Uterus (tissue), 4 donors: ENCODE measurements at places on chromosomes 7 and 10. TPM values are rescaled to one million over a fixed set of nuclear protein-coding genes. Genes with fewer than 3 reads are reported as not detected.

The WDFY4 gene
- total RNA-seq, result 2.0 TPM

DNA sequence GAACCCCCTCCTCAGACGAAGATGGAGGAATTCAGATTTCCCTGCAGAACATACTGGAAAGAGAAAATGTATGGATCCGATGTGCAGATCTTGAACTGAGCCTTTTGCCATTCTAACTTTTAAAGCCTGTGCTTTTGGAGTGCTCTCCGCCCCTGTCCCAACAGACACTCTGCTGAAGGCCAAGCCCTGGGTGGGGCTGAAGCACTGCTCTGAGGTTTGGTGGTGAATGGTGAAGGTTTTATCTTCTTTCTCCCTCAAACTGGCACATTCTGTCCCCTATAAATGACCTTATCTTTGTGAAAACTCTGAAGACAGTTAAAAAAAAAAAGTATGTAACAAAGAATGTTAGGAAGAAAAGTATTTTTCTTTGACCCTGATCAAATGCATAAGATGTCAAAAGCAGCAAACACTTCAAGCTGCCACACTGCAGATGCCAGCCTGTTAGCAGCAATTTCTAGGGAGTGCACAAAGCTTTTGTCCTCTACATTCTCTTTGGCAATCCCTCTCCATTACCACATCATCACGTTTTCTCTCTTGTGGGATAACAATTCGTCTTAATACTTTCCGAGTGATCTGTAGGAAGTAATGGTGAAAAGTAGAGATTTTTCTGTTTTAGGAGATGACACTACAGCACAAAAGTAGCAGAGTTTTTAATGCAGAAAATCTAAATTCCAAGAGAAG, 137.3 kb upstream of the CCDC6 start:
- DNase-seq, result no peak
- no peaks in the 10 kb centered on the region for H3K36me3 ChIP-seq
- no peak overlapping the region for H3K4me3 ChIP-seq
- H3K27ac ChIP-seq, result no peak overlapping the region
- no peaks in the 10 kb centered on the region for H3K27me3 ChIP-seq

The KCNIP2 gene
- total RNA-seq, result not detected

DNA sequence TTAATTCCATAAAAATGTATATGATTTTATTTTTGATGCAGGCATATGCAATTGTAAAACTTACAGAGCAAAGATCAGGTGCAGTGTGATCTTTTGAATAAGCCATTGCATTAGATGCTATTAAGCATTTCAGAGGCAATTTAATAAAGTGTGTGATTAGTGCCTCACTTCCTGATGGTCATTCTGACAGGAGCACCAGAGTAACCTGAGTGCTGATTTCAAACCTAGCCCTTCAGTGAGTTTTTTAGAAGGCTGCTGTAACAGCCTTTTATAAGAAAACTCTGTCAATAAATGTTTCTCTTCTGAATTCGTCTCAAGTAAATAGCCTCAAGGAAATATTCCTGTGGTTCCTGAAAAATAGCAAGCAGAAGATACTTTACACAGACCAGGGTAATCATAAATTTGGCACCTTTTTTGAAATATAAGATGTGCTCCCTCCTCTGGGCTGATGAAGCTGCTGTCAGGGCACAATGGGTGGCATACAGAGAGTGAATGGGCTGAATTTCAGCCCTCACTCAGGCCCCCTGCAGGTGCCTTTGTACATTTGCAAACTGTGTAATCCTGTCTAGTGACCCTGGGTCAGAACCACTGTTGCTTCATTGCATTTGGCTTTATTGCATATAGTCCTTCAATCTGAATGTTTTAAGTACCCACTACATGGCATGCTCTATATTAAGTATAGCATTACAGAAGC, 193.7 kb upstream of the CSTF2T start:
- DNase-seq, result no peak
- H3K4me3 ChIP-seq, result no peak overlapping the region
- no peaks in the 10 kb centered on the region for H3K4me1 ChIP-seq
- H3K36me3 ChIP-seq, result no peaks in the 10 kb centered on the region
- no peak overlapping the region for H3K27ac ChIP-seq
- H3K27me3 ChIP-seq, result no peaks in the 10 kb centered on the region

The TNPO3 gene
- total RNA-seq, result 28.2 TPM

The PNLIPRP1 gene
- total RNA-seq, result not detected

DNA sequence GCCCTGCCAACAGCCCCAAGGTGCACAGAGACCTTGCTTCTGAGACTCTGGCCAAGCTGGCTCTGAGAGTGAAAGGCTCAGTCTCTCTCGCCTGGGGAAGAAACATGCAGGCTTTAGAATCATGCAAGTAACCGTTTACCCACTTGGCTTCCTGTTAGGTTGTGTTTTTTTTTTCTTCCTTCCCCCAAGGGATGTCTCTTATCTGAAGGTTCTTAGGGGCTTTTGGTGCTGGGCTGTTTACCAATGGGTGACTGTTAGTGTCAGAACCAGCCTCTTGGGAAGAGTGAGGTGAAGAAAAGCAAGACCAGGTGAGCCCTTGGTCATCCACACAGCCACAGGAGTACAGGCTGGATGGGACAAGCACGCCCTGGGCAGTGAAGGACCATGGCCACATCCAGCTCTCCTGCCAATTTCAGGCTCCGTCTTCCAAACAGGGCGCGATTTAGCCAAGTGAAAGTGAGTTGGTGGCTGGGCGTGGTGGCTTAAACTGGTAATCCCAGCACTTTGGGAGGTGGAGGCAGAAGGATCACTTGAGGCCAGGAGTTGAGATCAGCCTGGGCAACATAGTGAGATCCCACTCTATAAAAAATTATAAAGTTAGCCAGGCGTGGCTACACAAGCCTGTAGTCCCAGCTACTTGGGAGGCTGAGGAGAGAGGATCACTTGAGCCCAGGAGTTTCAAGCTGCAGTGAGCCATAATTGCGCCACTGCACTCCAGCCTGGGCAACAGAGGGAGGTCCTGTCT, 76.3 kb upstream of the CUX1 start:
- H3K4me3 ChIP-seq, result no peak overlapping the region

The ST7 gene
- 41.0 TPM for total RNA-seq

DNA sequence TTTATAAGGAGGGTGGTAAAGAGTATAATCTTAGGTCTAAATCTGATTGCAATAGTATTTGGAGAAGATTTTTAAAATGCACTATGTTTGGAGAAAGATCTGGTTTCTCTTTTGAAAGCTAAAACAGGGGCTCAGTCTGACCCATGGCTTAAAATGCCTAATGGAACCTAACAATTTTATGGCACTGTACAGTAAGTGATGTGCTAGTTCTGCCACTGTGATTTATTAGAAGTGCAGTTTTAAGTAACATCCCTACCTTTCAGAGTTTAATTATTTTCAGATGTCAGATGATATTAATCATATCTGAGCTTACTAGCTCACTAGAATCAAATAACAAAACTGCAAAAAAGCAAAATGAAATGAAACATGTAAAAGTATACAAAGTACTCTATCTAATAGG, 514.7 kb upstream of the KCND2 start:
- no peak overlapping the region for H3K4me3 ChIP-seq
- H3K4me1 ChIP-seq, result no peaks in the 10 kb centered on the region
- H3K36me3 ChIP-seq, result no peaks in the 10 kb centered on the region
- DNase-seq, result no peak

GRCh38 chr10:48536916-48537890, 67.7 kb downstream of the ARHGAP22 start:
- H3K27me3 ChIP-seq, result no peaks in the 10 kb centered on the region
- no peaks in the 10 kb centered on the region for H3K4me1 ChIP-seq
- H3K36me3 ChIP-seq, result no peaks in the 10 kb centered on the region
- no peak overlapping the region for H3K4me3 ChIP-seq
- no peak for DNase-seq
- H3K27ac ChIP-seq, result no peak overlapping the region

GRCh38 chr7:99653754-99654153, 26.0 kb downstream of the CYP3A5 start:
- no peak overlapping the region for H3K4me3 ChIP-seq
- no peaks in the 10 kb centered on the region for H3K36me3 ChIP-seq
- H3K4me1 ChIP-seq, result no peaks in the 10 kb centered on the region
- H3K27ac ChIP-seq, result no peak overlapping the region

- H3K27ac ChIP-seq, result peak overlapping the region; percentile 98
- no peaks in the 10 kb centered on the region for H3K36me3 ChIP-seq
- H3K27me3 ChIP-seq, result no peaks in the 10 kb centered on the region
- H3K4me3 ChIP-seq, result peak overlapping the region; percentile 98
Measured at GRCh38 chr7:35802102-35802466, 1.2 kb downstream of the SEPTIN7 start.

DNA sequence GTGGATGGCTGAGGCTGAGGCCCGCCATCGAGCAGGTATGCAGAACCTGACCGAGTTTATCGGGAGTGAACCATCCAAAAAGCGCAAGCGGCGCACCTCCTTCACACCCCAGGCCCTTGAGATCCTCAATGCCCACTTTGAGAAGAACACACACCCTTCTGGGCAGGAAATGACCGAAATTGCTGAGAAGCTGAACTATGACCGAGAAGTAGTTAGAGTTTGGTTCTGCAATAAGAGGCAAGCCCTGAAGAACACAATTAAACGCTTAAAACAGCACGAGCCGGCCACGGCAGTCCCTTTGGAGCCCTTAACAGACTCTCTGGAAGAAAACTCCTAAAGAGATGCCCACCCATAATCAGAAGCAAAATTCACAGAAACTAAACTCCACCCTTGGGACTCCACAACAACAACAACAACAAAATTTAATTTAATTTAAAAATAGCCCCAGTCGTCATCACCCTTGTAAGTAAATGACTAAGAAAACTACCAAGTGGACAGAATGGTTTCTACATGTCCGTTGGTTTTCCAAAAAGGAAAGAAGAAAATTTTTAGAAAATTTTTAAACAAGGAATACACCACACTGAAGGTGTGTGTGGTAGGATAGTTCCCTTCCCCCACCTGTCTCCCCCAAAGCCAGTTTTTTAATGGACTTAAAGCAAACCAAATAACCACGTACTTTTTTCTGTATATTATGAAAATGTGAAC, 101.7 kb upstream of the YAE1 start:
- no peaks in the 10 kb centered on the region for H3K36me3 ChIP-seq
- H3K27ac ChIP-seq, result no peak overlapping the region
- no peaks in the 10 kb centered on the region for H3K27me3 ChIP-seq

The CPA4 gene
- 1.3 TPM for total RNA-seq

DNA sequence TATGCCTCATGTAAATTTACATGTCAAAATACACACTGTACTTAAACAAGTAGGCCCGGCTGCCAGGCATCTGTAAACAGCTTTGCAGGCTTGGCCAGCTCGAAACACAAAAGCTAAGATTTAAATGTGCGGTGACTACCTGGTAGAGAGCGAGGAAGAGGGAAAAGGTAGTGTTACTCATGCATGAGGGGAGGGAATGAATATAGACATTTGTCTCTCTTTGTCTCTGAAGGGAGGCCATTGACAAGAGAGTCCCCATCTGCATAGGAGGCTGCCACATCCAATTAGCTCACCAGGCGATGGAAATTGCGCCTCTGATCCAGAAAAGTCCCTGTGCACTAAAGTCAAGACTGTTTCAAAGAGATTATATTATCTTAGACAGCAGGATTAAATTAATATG, 535.8 kb downstream of the PTPRN2 start:
- H3K36me3 ChIP-seq, result no peaks in the 10 kb centered on the region
- no peak for DNase-seq
- H3K4me3 ChIP-seq, result no peak overlapping the region

GRCh38 chr7:150450491-150451001, at the start of gene GIMAP8:
Gene GIMAP8, plus strand, starts transcription at chr7:150450630. Its CDS starts 16,069 bp downstream, at chr7:150466699.
- H3K4me3 ChIP-seq, result peak within 1 kb of the TSS; percentile 20
- no peaks in the 10 kb centered on the region for H3K36me3 ChIP-seq
- peak within 1 kb of the TSS; percentile 65 for H3K27ac ChIP-seq
- H3K27me3 ChIP-seq, result no peaks in the 10 kb centered on the region
- no peaks in the 10 kb centered on the region for H3K4me1 ChIP-seq

GRCh38 chr7:32070406-32071360, at the start of gene PDE1C:
Gene PDE1C, minus strand, starts transcription at chr7:32070407.
- peak; percentile 22 for DNase-seq
- H3K27me3 ChIP-seq, result no peaks in the 10 kb centered on the region
- H3K27ac ChIP-seq, result peak within 1 kb of the TSS; percentile 29
- no peaks in the 10 kb centered on the region for H3K4me1 ChIP-seq
- H3K4me3 ChIP-seq, result peak within 1 kb of the TSS; percentile 42

GRCh38 chr10:49539320-49539885, 482 bp upstream of the ERCC6 start:
- H3K4me1 ChIP-seq, result no peaks in the 10 kb centered on the region
- peak overlapping the region; percentile 80 for H3K4me3 ChIP-seq
- H3K27me3 ChIP-seq, result no peaks in the 10 kb centered on the region

GRCh38 chr7:45446195-45446944, 127.8 kb upstream of the ADCY1 start:
- no peak for DNase-seq
- no peaks in the 10 kb centered on the region for H3K4me1 ChIP-seq
- no peak overlapping the region for H3K4me3 ChIP-seq
- no peaks in the 10 kb centered on the region for H3K36me3 ChIP-seq
- H3K27ac ChIP-seq, result no peak overlapping the region

The TEX36 gene
- total RNA-seq, result not detected

DNA sequence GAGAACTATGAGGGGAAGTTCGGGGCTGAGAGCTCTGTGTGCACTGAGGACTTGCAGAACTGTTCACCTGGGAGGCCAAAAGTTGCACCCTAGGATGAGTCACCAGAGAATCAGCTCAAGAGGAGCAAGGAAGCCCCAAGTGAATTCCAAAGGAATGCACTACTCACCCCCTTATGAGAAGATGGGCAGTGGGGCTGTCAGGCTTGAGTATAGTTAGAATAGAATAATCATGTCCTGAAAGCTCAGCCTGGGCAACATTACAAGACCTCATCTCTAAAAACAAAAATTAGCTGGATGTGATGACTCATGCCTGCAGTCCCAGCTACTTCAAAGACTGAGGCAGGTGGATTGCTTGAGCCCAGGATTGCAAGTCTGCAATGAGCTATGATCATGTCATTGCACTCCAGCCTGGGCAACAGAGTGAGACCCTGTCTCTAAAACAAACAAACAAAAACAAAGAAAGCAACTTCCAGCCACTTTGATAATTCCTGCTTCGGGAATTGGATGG, 30.0 kb downstream of the MAP3K8 start:
- no peak overlapping the region for H3K4me3 ChIP-seq
- H3K27ac ChIP-seq, result peak overlapping the region; percentile 7
- no peaks in the 10 kb centered on the region for H3K27me3 ChIP-seq
- no peaks in the 10 kb centered on the region for H3K36me3 ChIP-seq

DNA sequence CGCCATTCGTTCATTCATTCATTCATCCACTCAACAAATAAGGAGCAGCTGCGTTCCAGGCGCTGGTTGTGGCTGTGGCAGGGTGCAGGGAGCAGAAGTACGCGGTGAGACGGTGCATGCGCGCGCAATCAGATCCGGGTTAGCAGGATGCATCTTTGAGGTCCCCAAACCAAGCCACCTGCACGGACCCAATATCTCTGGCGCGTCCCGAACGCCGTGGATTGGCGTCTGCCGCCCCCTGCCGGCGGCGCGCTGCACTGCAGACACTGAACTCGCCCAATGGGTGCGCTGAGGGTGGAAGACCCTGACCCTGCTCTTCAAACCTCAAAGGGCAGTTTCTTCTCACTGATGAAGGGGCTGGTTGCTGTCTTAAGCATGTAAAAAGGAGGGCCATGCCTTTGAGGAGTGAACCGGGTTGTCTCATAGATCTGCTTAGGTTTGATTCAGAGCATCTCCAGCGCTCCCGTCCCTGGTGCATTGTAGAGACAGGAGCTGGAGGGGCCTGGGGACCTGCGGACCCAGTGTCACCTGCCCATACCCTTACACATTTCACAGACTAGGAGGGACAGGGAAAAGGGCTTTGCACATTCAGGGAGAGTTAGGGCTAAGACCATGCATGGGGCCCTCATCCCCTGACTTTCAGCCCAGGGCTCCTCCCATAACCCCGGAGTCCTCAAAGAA, 102.5 kb downstream of the RAMP3 start:
- no peak overlapping the region for H3K27ac ChIP-seq
- no peaks in the 10 kb centered on the region for H3K4me1 ChIP-seq
